ENCODE measurements at places on chromosomes 1 and 21.

DNA sequence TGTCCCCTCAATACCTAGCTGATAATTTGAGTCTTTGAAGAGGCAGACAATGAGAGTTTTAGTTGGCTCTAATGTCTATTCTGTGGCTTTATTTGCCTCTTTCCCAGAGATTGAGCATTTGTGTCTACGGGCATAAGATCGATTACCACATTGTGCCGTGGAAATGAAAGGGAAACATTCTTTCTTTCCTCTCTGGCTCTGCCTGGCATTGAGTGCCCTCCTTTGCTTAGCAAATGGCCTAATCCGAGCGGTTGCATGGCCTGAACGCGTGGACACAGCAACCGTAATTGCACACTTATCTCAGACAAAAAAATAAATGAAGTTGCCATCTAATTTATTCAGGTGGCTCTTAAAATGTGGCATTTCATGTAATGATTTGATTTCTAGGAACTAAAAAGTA lies 247.9 kb downstream of the ADGRL2 start:
- DNase-seq: no peak

- DNase-seq: no peak
These were observed 5.7 kb downstream of the VAMP4 start for GRCh38 chr1:171736196-171736595.

DNA sequence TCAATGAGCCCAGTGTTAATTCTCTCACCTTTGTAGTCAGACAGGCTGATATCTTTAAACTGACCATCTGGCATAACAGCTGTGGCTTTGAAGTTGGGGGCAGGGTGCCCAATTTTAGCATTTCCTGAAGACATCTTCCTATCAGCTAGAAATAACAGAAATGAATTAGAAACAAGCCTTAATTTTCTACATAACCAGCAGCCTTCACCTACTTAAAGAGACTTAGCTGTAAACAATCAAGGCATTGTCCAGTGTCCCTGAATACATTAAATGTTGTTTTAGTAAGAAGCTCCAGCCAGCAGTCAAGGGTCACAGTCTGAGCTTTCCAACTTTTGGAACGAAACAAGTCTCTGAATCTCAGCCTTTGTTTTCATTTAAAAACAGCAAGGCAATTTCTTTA lies 2.8 kb downstream of the PRDX1 start:
- no peak for DNase-seq

GRCh38 chr1:94319319-94320102 lies 82.1 kb upstream of the ARHGAP29 start:
- DNase-seq: no peak

DNA sequence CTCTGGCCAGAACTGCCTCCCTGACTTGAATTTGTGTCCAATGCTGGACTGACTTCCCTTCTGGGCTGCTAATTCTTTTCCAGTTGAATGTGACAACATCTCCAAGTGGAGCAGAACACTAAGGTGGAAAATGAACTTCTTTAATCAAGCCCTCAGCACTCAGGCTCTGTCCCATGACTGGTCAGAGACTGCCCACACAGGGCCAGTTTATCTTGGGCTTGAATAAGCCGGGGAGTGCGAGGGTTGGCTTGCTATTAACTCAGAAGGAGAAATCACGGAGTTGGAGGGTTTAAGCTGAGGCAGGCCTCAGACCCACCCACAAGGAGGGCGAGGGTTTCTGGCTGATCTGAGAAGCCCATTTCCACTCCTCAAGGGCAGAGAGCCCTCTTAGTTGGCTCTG lies 12.4 kb downstream of the KCNA10 start:
- DNase-seq: no peak

Measured in stimulated activated CD4-positive, alpha-beta T cell treated with anti-CD3 and anti-CD28 coated beads, Interleukin-2, amount 100 ng/mL, for 4 hours (primary cell).